PC-3 (cell line): ENCODE measurements at places on chromosomes 6 and 20. TPM values are rescaled to one million over a fixed set of nuclear protein-coding genes. Genes with fewer than 3 reads are reported as not detected.

GRCh38 chr6:73194744-73195143 lies 30.6 kb downstream of the KHDC1L start:
- no peak for DNase-seq

GRCh38 chr6:39822846-39823815 lies 31.0 kb downstream of the DAAM2 start:
- no peak for DNase-seq

DNA sequence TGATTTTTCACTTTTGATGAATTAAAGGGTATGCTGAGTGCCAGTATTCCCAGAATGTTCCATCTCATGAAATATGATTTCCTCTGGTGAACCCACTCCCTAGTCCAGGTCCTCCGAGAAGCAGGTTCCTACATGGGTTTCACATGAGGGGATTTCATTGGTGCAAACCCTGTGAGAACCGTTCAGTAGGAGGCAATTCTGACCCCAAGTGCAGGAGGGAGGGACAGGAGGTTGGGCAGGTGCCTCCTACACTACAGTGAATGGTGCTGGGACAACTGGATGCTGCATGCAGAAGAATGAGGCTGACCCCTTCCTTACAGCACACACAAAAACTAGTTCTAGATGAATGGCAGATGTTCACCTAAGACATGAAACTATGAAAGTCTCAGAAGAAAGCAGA lies 5.1 kb upstream of the ULBP2 start:
- no peak for DNase-seq

DNA sequence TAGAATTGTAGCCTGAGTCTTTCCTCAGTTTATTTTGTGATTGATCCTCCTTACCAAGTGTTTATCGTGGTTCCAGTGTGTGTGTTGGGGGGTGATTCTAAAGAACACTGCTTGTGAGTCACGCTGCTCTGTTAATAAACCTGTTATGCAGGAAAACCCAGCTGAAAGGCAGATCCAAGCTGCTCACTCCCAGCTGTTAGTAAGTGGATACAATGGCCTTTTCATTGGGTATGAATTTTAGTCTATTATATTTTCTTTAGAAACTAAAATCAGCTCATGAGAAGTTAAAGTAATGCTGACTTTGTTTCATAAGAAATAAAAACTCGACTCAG lies 12.2 kb upstream of the DSTN start:
- DNase-seq: peak; percentile 96

DNA sequence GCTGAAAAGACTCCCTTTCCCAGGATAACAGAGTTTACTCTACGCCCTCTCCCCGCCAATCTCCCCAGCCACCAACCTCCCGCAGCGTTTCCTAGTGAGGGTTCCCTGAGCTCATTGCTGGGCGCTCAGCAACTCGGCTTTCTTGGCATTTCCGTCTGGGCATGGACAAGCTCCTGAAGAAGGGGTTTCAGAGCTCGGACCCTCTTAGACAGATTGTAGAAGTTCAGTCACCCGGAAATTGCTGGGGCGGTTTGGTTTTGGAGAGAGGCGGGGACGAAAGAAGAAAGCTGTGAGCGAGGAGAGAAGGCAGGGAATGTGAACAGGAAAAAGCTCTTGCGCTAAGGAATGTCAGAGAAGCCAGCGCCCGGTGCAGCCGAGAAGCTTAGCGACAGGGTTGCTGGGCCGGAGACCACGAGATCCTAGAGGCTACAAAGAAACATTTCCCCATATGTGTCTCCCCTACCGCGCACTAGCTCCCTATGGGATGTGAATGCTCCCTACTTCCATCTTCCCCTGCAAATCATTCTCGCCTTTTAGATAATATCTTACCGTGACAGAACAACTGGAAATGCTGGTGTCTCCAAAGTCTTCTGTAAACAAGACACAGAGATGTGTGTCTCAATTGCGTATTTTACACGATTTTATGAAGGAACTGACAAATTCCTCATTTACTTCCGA lies 15.8 kb downstream of the POM121L2 start:
- DNase-seq: peak; percentile 55

GRCh38 chr6:32252331-32253009 lies 28.6 kb upstream of the NOTCH4 start:
- no peak for DNase-seq

DNA sequence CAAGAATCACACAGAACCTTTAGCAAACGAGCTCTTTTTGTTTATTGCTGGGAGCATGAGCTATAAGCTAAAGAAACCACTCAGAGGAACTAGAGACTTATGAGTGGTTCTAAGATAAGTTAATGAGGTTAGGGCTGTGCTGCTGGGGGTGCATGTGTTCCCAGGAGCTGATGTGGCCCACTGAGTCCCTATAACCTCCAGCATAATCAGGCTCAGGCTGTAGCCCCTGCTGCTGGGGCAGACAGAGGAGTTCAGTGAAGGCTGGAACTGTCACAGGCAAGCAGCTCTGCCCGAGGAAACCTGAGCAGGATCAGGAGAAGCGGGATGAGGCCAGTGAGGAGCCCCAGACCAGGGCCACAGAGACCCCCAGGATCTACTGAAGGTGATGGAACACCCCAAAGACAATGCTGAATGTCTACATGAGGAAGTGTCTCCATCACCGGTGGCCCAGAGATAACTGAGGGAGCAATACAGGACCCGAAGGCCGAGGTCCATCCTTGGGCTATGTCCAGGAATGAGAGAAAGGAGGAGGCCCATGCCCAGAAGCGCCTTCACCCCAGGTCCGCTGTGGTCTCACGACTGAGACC lies 17.3 kb downstream of the TUBB2B start:
- no peak for DNase-seq

DNA sequence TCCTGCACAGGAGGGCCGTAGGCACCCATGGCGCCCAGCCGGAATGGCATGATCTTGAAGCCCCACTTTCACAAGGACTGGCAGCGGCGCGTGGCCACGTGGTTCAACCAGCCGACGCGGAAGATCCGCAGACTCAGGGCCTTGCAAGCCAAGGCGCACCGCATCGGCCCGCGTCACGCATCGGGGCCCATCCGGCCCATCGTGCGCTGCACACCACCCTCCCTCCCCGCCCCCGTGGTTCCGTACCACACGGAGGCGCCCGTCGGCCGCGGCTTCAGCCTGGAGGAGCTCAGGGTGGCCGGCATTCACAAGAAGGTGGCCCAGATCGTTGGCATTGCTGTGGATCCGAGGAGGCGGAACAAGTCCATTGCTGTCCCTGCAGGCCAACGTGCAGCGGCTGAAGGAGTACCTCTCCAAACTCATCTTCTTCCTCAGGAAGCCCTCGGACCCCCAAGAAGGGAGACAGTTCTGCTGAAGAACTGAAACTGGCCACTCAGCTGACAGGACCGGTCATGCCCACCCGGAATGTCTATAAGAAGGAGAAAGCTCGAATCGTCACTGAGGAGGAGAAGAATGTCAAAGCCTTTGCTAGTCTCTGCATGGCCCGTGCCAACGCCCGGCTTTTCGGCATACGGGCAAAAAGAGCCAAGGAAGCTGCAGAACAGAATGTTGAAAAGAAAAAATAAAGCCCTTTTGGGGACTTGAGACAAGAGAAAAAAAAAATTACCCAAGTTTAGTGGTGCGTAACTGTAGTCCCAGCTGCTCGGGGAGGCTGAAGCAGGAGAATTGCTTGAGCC lies 9.9 kb upstream of the NCOA5 start:
- DNase-seq: no peak

GRCh38 chr6:21438986-21439352 lies 154.6 kb upstream of the SOX4 start:
- peak; percentile 49 for DNase-seq

DNA sequence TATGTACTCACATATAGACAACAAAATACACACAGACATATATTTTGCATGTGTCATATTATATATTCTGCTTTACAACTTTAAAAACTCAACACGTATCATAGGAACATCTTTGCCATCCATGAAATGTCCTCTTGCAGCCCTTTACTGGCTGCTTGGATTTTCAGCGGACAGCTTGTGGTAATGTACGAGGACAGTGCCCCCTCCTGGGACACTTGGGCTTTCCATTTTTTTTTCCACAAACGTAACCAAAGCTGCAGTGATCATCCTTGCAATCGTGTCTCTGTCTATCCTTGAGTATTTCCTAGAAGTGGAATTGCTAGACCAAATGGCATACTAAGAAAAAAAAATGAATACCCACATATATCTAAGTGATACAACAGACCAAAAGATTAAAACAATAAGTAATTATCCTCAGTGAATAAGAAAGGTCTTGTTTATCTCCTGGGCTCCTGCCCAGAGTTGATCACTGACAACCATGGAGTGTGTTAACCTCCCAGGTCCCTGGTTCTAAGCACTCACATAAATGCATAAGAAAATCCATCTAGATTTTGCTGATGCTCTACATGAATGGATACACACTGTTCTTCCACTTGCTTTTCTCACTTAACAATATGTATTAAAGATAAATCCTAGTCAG lies 18.1 kb downstream of the BPI start:
- peak; percentile 75 for DNase-seq

GRCh38 chr20:18287546-18287914 lies 797 bp upstream of the ZNF133 start:
- no peak for DNase-seq

- DNase-seq: no peak
Measured at GRCh38 chr6:18203786-18204185, 48.6 kb downstream of the KDM1B start.

DNA sequence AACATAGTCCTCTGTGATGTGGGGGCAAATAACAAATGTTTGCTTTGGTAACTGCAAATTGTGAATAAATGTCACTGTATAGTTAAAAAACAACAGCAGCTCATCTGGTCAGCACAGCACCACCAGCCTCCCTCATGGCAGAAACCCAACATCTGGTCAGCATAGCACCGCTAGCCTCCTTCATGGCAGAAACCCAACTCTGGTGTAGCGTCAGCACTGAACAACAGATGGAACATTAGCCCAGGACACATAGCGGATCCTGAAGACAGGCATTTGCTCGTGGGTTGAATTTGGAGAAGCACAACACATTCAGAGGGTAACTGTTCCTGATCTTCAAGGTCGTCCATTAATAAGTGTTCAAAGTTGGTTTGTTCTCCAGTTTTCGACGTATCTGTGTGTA lies 265.9 kb downstream of the DLL1 start:
- peak; percentile 2 for DNase-seq

GRCh38 chr6:52546678-52547077 lies 30.2 kb downstream of the TRAM2 start:
- DNase-seq: no peak

DNA sequence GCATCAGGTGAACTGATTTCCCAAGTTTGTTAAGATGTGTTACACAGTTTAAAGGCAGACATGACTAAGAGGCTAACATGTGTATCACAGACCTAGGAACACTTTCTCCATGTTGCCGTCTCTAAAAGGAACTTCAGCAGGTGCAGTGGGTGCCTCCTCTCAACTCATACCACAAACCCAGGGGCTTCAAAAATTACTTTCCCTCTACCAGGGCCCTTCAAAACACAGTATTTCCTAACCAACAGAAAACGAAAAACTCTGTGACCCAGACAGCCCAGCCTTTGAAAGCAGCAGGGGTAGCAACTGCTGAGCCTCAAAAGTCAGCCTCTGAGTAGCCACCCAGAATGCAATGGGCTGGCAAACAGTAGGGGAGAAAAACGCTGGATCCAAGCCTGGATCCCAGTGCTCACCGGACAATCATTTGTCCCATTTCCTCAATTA lies 28.5 kb downstream of the B4GALT5 start:
- no peak for DNase-seq

GRCh38 chr20:14707865-14708596 lies 370.6 kb upstream of the FLRT3 start:
- DNase-seq: no peak

DNA sequence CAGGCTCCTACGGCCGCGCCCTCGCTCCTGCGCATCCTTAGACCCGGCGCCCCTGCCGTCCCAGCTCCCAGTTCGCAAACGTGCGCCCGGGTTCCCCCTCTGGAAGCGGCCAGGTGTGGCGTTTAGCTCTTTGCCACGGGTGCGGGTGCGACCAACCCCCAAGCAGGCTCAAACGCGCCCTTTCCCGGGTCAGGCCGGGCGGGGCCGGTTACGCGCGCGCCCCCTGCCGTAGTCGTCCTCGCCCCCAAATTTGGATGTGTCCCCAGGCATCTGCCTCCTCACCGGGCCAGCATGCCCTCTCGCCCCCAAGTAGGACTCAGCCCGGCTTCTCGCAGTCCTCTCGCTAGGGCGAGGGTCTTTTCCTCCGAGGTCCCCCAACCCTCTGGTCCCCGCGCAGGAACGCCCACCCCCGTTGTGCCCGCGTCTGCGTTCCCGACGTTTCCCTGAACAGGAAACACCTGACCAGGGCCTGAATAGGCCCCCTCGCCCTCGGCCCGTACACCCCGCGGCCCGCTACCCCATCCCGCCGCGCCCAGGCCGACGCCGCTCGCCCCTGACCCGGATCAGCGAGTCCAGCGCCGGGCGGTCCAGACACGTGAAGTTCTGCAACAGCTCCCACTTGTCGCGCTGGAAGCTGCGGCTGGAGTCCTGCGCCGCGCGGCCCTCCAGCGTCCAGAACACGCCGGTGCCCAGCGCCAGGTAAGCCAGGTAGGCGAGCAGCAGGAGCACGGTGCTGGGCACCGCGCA lies 520 bp downstream of the KCNK17 start:
- DNase-seq: no peak

- no peak for DNase-seq
Measured at GRCh38 chr20:63423751-63424150, 48.7 kb downstream of the KCNQ2 start.

DNA sequence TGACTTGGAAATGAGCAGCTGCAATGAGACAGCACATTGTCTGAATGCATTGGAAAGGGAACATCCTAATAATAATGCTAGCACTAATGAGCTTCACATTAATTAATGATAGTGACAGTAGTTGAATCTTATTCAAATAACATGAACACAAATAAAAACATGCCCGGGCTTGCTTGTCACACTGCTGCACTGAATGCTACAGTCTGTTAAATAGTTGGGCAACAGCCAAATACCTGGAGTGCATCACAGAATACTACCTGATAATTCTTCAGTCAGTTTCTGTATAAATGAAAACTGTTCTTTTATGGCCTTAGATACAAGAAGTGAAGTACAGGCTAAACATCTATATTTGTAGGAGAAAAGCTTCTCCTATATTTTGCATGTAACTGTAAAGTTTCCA lies 458.7 kb downstream of the RNF144B start:
- no peak for DNase-seq

GRCh38 chr20:25984933-25985332 lies 288.3 kb upstream of the ZNF337 start:
- no peak for DNase-seq

The FAM209B gene
- total RNA-seq: 0.58 TPM in 1 of 2 replicates, not detected in the other

The GUCA1A gene
- not detected in 2 replicates for total RNA-seq

The CYP24A1 gene
- 0.81 and 1.2 TPM in 2 replicates for total RNA-seq

The TUBB gene
- 1,245 and 1,398 TPM in 2 replicates for total RNA-seq

The SYNDIG1 gene
- not detected in 2 replicates for total RNA-seq

The LINC00237 gene
- not detected in 2 replicates for total RNA-seq

The SAMHD1 gene
- 23.0 and 24.2 TPM in 2 replicates for total RNA-seq

The FHL5 gene
- total RNA-seq: not detected in 2 replicates

The SLC32A1 gene
- total RNA-seq: not detected in 2 replicates

The PKHD1 gene
- total RNA-seq: 0.40 and 0.52 TPM in 2 replicates

The CST4 gene
- 0.98 TPM in 1 of 2 replicates, not detected in the other for total RNA-seq

The SERAC1 gene
- 3.9 and 5.0 TPM in 2 replicates for total RNA-seq
